ENCODE measurements at places on chromosomes 7 and 10.
A peak's percentile ranks its signal among the peaks of the same experiment; 100 is the strongest.

- no peak for DNase-seq
These were observed 165.9 kb upstream of the PODXL start for GRCh38 chr7:131722371-131722770.

- no peak for DNase-seq
These were observed 46.6 kb downstream of the C1GALT1 start for GRCh38 chr7:7228967-7229366.

- DNase-seq, result no peak
These were observed 2.7 kb downstream of the CYCS start for GRCh38 chr7:25122373-25122772.

DNA sequence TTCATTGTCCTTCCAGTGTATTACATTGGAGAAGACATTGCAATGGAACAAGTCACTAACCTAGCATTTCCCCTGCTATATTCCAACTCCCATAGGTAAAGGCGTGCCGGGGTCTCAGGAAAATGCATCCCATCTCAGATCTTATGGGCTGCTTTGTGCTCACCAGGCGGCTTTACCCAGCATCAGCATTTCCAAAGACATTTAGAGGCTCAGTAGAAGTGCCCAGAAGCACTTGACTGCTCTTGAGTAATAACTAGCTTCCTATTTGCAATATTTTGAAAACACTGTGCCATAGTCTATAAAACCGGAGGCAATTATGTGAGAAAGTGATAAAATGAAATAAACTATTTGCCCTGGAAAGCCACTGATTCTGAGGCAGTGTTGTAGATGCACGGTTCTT is 415.0 kb upstream of the NPVF start:
- DNase-seq, result no peak

GRCh38 chr7:35805876-35806275 is 5.0 kb downstream of the SEPTIN7 start:
- no peak for DNase-seq

- no peak for DNase-seq
These were observed 34.4 kb downstream of the UNC5B start for GRCh38 chr10:71246591-71247413.

DNA sequence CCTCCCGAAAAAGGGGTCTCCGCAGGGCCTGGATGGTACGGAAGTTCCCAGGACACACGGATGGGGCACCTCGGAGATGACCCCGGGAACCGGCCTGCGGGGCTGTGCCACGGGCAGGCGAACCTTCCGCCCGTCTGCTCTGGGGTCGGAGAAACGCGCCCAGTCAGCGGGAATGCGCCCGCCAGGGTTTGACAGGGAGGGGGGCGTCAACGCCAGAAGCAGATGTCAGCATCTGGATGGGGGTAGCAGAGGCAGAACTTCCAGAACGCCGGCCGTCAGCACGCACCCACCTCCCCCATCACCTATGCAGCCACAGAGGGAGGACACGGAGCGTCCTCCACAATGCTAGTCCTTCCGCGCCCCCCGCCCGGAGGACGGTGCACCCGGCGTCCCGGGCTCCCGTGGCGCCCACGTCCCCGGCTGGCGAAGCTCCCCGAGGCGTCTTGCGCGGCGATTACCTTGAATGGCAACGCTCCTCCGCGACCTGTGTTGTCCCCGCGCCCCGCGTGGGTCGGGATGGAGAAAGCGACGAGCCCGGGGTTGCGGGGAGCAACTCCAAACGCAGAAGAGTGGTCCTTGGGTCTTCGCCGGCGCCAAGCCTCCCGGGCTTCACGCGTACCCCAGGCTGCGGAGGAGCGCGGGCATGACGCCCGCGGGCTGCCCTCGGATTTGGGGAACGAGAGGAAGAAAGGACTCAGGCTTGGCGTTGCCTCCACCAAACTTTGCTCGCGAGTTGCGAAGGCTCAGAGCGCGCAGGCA is 561 bp downstream of the FGFR2 start:
- no peak for DNase-seq

DNA sequence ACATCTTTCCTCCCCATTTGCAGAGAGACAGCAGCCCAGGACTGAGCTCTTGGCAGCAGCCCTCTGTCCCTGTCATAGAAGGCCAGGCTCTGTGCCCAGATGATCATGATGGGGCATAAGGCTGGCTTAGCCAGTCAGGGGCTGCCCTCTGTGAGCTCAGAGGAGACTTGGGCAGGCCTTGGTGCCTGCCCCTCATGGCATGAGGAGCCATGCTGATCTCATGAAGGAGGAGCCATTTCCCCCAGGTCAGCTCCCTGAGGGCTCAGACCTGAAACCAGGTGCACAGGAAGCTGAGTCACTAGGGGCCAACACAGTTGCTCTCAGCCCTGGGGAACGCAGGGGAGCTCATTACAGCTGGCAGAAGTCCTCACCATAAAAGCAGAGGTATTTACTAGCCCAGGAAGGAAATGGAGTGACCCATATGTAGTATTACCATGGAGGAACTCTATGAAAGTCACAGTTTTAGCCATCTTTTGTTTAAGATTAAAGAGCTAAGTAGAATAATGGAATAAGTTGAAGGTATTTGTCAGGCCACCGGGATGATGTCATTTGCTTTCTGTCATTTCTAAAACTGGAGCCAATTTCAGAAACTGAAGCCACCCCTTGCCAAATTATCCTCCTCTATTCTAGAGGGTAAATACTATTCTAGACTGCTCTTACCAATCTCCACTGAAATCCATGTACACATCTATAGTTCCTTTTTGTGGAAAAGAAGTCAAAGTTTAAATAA is 362.4 kb upstream of the ZNF32 start:
- no peak for DNase-seq

- DNase-seq, result no peak
These were observed 58.1 kb downstream of the POLL start for GRCh38 chr10:101529725-101530553.

DNA sequence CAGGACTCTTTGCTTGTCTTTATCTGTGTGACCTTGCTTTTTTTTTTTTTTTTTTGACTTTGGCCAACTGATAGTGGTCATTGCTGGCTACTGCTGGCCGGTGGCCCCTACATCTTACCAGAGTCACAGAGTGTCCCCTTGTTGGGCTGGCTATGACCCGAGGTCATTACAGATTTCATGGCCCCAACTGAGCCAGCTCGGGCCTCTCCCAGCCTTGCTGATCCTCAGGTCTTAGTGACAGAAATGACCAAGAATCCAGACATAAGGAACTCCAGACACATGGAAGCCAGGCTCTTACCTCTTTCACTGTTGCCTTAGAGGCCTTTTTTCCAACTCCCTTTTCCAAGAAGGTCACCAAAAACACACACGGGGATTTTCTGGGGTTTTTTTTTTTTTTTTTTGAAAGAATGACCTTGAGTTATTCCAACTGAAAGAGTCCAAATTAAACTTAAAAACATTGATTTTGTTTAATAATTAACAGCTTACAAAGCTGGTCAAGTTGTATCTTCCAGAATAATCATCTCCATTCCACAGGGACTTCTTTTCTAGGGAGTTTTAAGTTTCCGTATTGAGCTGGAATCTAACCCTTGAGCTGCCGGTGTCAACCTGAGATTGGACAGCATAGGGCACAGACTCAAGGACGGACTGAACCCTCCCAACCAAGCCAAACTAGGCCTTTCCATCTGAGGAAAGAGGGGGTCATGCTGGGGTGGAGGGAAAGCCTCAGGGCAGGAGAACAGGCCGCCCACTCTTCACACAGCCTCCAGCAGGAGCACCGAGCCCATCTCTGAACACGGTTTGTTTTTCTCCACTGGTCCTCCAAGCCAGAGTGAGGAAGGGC is 43.8 kb downstream of the PIK3AP1 start:
- DNase-seq, result no peak

GRCh38 chr7:53035499-53036412 is at the start of gene POM121L12:
TSS of gene POM121L12 (plus strand) at chr7:53035633. CDS start at chr7:53035672, 39 bp downstream.
- DNase-seq, result no peak

- no peak for DNase-seq
These were observed 164.9 kb downstream of the CPED1 start for GRCh38 chr7:121153411-121153810.

GRCh38 chr7:131096267-131096927 is 231.3 kb upstream of the MKLN1 start:
- no peak for DNase-seq

DNA sequence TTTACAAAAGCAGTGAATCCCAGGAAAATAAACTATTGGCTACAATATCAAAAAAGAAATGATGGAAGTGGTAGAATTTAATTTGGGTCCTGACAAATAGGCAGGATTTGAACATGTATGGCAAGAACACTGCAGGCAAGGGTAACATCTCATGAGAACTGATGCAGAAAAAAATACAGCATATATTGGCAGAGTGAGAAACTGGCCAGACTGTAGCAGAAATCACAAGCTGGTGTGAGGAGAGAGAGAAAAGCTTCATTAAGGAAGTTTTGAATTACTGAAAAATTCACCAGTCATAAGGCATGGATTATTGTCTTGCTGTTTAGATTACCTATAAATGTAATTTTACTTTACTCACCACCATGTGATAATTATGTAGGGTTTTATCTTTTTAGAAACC is 77.4 kb downstream of the ZEB1 start:
- DNase-seq, result no peak

- no peak for DNase-seq
These were observed 40.6 kb upstream of the SEPTIN7 start for GRCh38 chr7:35760143-35760745.

- no peak for DNase-seq
These were observed 193.4 kb upstream of the STEAP4 start for GRCh38 chr7:88500131-88500530.

- DNase-seq, result no peak
These were observed 164.1 kb upstream of the RHEB start for GRCh38 chr7:151683615-151684407.

- peak; percentile 74 for DNase-seq
These were observed 2.2 kb downstream of the NPM3 start for GRCh38 chr10:101780818-101781654.

GRCh38 chr7:2757361-2757903 is 69.4 kb downstream of the AMZ1 start:
- no peak for DNase-seq

Measured in CD4-positive, alpha-beta T cell treated with Interleukin-2 at 100 ng/mL for 4 hours (primary cell).